ENCODE measurements at places on chromosomes 2 and 18. TPM values are rescaled to one million over a fixed set of nuclear protein-coding genes. Genes with fewer than 3 reads are reported as not detected.

LRRC30 gene
- total RNA-seq, result not detected

MAP3K19 gene
- not detected for total RNA-seq

CMPK2 gene
- total RNA-seq, result 0.58 TPM

ICA1L gene
- 7.1 TPM for total RNA-seq

MAB21L4 gene
- not detected for total RNA-seq

VSNL1 gene
- 0.29 TPM for total RNA-seq

RFX8 gene
- total RNA-seq, result 36.7 TPM

GAREM1 gene
- 3.5 TPM for total RNA-seq

DSG1 gene
- total RNA-seq, result not detected

ITPRIPL1 gene
- total RNA-seq, result 5.8 TPM

SCG2 gene
- total RNA-seq, result 1.0 TPM

MTERF4 gene
- total RNA-seq, result 43.5 TPM

STARD6 gene
- total RNA-seq, result not detected

ANKRD30BL gene
- not detected for total RNA-seq

CDH20 gene
- not detected for total RNA-seq

All from smooth muscle cell of trachea (primary cell).